ENCODE measurements at places on chromosomes 4 and X. TPM values are rescaled to one million over a fixed set of nuclear protein-coding genes. Genes with fewer than 3 reads are reported as not detected.

TLR10 gene
- 0.46 TPM for total RNA-seq

DNA sequence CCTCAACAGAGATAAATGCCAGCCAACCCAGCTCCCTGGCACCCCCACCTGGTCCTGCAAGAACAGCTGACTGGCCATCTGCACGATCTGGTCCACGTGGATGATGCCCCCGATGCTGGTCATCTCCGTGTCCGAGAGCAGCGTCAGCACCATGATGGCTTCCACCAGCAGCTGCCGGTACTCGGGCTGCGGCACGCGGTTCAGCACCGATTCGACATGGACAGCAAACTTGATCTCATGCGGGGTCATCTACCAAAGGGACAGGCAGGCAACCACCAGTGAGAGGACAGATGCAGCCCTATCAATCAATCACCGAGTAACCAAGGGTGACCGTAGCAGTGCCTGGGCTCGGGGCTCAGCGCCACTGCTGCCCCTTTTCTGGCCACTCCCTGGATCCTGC, 89.8 kb downstream of the PHKA2 start:
- DNase-seq, result no peak

DNA sequence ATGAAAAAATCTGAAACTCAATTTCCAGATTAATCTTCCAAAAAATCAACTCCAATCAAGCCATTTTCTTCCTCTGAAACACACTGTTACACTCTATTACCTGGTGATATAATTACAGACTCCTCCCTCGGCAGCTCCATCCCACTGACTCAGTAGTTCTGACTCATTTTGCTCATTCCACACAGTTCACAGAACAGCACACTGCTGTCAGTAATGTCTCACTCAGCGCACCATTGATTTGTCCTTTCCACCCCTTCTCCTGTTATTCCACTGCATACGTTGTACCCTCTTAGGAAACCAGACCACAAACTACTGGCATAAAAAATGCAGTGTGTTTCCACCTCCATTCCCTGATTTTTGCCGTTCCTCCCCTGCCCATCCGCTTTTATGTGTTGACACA, 212.7 kb downstream of the SLIT2 start:
- no peak for DNase-seq

GRCh38 chr4:101853691-101854090, 63.2 kb downstream of the BANK1 start:
- DNase-seq, result no peak

PNPLA4 gene
- total RNA-seq, result 18.0 TPM

- DNase-seq, result no peak
Observed at GRCh38 chrX:78957768-78958130, 12.6 kb downstream of the P2RY10 start.

- DNase-seq, result no peak
Observed at GRCh38 chr4:124737619-124738018, 25.1 kb upstream of the ANKRD50 start.

GRCh38 chrX:148499638-148500422, 587 bp upstream of the AFF2 start:
- no peak for DNase-seq

DNA sequence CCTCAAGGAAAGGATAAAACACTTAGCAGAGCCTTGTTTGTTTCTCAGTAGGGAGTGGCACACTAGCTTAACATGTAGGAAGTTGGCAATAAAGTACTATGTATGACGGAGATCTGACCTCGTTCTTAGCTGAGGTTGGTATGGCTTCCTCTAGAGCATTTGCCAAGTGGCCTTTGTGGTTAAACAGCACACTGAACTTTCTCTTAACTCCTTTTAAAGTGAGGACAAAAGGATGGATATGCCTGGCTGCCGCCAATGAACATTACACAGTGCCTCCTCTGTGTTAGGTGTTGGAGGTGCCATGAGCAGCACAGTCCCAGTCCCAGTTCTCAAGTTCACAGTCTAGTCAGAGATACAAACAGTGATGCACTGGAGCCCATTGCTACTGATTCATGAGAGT, 54.4 kb downstream of the VGLL1 start:
- DNase-seq, result no peak

- no peak for DNase-seq
Observed at GRCh38 chr4:37674439-37674838, 11.7 kb downstream of the RELL1 start.

DNA sequence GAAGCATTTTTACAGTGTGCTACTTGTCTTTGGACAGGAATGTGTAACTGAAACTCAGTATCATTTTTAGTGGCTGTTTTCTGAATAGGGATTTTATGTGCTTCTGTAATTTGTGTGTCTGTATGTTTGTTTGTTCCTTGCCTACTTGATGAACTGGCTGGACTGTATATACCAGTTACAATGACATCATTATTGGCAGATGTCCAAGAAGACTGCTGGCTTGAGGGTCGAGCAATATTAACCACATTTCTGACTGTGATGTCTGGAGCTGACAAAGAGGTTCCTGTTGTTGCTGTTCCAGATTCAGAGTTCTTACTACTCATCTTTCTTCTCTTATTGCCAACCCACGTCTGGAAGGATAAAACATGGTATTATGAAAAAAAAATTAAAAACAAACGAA, 33.0 kb downstream of the HDX start:
- DNase-seq, result no peak

DNA sequence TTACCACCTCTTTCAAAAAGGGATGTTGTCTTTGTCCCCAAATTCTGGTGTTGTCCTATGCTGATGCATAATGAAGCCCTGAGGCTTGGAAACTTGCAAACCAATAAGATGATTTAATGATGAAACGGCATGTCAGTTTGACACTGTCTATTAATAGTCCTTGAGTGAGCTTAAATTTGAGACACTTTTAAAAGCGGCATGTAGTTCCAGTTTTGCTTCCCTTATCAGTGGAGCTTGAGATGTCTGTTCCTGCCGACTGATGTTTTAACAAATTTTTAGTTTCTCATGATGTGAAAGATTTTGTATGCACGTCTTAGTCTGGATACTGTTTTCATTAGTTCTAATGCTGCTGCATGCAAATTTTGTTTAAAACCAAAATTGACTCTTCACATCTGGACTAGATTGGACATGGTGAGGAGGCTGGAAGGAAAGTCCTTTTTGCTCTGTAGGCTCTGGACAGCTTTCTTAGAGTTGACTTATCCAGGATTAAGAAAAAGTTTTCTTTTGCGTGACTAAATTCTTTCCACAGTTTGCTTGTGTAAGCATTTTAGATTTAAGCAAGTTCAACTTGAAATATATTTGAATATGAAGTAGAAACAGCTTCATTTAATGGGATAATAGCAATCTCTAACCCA, 11.7 kb downstream of the C1GALT1C1 start:
- no peak for DNase-seq

DNA sequence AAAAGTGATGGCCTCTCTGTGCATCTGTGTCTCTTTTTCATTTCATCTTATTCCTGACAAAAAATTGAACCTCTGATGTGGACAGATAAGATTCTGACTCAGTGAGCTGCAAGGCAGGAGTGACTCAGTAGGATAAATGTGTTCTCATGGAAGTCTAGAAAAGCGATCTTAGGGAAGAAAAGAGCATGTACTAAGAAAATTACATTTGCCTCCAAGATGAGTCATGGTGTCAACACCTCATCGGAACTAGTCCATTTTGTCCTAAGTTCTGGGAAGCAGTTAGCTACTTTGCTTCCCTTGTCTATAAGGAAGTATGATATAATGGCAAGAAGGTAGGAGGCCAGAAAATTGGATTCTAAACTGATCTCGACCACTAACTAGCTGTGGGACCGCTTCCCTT, 83.5 kb upstream of the AFF2 start:
- no peak for DNase-seq

MTMR8 gene
- 7.8 TPM for total RNA-seq

NSUN7 gene
- total RNA-seq, result 11.7 TPM

GRCh38 chr4:89904524-89904923, 9.9 kb downstream of the MMRN1 start:
- no peak for DNase-seq

YY2 gene
- 1.9 TPM for total RNA-seq

- DNase-seq, result no peak
Observed at GRCh38 chr4:45408996-45409395, 682.6 kb upstream of the GNPDA2 start.

DNA sequence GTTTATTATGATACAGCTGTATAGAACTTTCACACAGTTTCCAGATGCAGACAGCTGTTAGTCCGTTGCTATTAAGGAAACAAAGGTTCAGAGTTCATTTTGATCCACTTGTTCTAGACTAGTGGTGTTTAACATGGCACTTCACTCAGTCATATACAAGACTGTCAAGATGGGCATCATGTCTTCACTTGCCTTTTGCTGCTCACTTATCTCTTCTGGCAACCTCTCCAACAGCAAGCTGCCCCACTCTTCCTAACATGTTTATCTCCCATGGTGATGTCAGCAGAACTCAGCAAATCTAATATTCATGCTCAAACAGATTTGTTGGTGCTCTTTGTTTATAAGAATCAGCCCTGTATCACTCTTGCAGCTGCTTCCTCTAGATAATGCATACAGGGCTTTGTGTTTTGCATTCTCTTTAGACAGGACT, 236.2 kb upstream of the HAND2 start:
- no peak for DNase-seq

DNA sequence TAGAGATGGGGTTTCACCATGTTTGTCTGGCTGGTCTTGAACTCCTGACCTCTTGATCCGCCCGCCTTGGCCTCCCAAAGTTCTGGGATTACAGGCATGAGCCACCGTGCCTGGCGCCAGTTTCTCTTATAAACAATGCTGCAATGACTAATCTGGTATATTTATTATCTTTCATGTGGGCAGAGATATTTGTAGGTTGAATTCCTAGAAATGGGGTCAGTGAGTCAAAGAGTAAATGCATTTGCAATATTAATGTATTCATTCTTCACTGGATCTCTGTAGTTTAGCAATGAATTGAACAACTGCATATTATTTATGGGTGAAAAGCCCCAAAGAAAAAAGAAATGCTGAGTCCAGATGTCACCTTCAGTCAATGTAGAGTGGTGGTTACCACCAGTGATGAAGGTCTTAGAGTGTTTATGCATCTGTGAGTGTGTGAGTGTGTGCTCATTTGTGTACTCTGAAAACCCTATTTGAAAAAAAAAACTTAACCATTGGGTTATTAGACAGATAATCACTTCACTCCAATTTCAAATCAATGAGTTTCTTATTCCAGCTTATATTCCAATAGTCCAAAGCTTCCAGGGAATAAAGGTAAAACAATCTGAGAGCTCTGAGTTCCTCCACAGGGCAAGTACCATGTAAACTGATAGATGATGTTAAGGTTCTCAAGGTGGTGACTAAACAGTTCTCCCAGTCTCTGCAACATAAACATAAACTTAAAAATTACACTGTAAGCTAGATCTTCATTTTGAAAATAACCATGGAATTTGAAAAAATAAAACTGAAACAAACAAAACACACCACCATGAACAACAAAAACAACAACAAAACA, 22.6 kb upstream of the CD38 start:
- DNase-seq, result no peak

GRCh38 chr4:143700046-143700415, 444 bp downstream of the FREM3 start:
- DNase-seq, result no peak

AFP gene
- not detected for total RNA-seq

SSX1 gene
- not detected for total RNA-seq

GRCh38 chr4:8083086-8083825, 75.4 kb downstream of the ABLIM2 start:
- no peak for DNase-seq

IL2 gene
- total RNA-seq, result not detected

DNA sequence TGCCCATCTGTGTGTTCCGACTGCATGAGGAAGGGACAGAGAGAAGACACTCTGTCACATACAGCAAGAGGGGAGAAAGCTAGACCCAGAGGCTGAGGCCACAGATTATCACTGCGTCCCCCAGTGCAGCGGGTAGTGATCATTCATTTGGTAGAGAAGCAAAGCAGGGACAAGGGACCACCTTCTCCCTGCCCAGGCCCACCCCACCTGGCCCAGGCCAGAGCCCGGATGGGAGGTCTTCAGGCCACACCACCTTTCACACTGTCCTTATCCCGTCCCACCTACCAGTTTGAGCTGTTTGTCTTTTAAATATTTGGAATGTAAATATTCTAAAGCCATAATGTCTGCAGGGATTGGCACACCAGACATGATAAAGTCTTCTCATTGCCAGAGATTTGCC, 10.6 kb downstream of the TNIP2 start:
- no peak for DNase-seq

- DNase-seq, result no peak
Observed at GRCh38 chrX:71870208-71871098, 40.2 kb upstream of the NHSL2 start.

DNA sequence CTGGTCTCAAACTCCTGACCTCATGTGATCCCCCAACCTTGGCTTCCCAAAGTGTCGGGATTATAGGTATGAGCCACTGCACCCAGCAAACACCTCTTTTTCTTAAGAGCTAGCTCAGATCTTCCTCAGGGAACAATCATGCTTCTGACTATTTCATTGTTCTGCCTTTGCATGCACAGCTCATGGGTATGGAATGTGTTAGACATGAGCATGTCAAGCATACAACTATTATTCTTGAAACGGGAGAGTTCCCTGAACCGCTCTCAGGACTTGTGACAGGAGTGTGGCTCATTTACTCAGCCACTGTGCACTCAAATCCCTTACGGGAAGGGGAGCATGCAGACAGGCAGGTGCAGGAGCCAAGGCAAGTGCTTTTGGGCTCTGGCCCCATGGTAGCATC, 231.7 kb upstream of the TAPT1 start:
- no peak for DNase-seq

DNA sequence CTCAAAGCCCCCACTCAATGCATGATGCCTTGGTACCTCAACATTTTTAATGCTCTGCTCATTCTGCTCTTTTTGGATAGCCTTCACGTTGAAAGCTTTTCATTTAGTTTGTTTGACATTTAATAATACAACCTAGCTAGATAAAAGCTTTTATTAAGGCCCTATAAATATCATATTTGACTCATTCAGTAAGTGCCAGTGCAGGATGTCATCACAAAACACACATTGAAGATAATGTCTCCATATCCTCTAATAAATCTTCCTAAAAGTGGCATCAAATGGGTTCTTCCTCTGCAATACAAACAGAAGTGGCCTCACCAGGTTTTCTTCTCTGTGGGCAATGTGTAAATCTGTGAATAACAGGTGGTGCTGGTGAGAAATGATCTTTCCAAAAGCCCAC, 12.0 kb upstream of the PCYT1B start:
- no peak for DNase-seq

DNA sequence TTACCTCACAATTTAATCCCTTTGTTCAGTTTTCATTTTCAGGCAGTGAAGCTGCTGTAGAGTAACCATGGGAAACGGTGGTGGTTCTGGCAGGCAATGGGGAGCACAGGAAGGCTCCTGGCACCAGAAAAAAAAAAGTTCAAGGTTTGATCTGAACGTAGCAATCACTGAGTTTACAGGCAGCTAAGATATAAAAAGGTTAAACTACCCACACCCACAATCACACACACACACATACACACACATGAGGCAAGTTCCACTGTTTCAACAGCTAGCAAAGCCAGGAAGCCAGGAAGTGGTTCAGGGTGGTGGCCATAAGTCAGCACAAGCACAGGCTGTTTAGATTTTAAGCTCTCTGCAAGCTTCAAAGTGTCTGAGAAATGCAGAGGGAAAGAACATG, at the start of gene SULT1B1:
Gene SULT1B1 (minus strand): TSS at position 166 of the 400 bp plus-strand sequence. CDS start 5,403 bp downstream, outside the sequence.
- DNase-seq, result peak; percentile 54

All from mucosa of descending colon (tissue), 3 donors.